ENCODE measurements at places on chromosomes 12 and 14. TPM values are rescaled to one million over a fixed set of nuclear protein-coding genes. Genes with fewer than 3 reads are reported as not detected.
A peak's percentile ranks its signal among the peaks of the same experiment; 100 is the strongest.

Gene PIANP
- total RNA-seq = 11.5 TPM

Gene AICDA
- 0.41 TPM for total RNA-seq

Gene DEGS2
- total RNA-seq = 26.6 TPM

Gene IL31
- total RNA-seq = not detected

Gene ATL1
- total RNA-seq = 15.9 TPM

Gene CTDSP2
- 115 TPM for total RNA-seq

Gene POTEM
- total RNA-seq = not detected

GRCh38 chr12:27199638-27200300 is 44.3 kb upstream of the STK38L start:
- DNase-seq = no peak

DNA sequence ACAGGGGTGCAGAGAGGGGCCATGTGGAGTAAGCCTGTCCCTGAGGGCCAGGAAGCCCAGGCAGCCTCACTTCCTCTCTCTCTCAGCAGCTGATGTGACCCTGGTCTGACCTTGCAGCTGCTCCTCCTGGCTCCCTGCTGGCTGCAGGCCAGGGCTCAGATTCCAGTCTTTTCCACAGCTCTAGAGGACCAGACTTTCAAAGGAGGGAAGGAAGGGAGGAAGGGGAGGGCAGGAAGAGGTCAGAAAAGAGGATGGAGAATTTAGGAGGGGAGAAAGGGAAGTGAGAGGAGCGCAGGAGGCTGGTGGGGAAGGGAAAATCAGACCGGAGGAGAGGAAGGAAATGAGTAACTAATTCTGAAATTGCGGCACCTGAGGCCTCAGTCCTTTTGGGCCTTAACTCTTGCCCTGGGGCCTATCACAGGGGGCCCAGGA is 40.9 kb upstream of the VASH1 start:
- peak; percentile 56 for DNase-seq

- no peak for DNase-seq
These were observed 28.1 kb downstream of the OR10P1 start for GRCh38 chr12:55664826-55665225.

DNA sequence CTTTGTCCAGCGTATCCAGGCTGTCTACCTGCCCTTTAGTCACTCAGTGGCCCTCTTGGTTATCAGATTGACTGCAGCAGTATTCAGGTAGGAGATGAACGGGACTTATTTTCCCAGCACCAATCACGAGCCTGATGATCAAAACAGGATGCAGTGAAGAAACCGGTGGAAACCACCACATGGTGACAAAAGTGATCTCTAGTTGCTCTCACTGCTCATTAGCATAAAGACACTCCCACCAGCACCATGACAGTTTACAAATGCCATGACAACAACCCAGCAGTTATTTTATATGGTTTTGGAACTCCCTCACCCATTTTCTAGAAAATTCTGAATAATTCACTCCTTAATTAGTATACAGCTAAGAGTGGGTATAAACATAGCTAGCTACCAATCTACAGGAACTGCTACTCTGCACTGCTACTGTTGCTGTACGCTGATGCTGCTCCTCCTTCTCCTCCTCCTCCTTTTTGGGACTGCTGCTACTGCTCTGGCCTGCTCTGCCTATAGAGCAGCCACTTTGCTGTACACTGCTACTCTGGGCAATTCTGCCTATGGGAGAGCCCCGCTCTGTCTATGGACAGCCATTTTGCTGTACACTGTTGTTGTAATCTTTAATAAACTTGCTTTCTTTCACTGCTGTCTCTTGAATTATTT is 142.5 kb upstream of the SSTR1 start:
- no peak for DNase-seq

DNA sequence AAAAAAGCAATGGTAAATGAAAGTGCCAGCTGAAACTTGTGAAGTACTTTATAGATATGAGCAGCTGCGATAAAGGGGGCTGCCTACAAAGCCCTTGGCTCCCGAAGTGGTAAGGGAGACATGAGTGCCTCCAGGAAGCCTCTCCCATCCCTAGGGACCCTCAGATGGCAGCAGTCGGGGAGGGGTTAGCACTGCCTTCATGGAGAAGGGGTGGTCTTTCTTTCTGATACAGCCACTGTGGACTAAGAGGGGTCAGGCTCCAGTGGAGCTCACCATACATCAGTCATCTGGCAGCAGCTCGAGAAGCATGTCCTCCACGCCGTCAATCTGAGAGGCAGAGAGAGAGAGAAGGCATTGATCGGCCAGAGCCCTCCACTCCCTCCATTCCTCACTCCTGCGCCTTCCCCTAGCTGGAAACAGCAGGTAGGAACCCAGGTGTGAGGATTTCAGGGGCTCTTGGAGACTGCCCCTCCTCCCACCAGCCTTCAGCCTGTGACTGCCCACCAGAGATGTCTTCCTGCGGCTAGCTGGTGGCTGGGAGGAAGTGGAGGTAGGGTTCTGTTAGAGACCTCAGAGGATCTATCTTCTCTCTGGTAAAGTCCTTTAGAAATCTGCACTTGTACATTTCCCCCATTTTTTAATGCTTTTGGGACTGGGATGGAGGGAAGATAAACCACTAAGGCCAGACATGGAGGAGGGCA is 2.3 kb downstream of the TCL1A start:
- no peak for DNase-seq

- no peak for DNase-seq
These were observed 49.2 kb upstream of the BCAT1 start for GRCh38 chr12:24997970-24998582.

GRCh38 chr14:30757082-30757481 is 117.3 kb upstream of the COCH start:
- DNase-seq = no peak

- no peak for DNase-seq
These were observed 60.8 kb upstream of the SLC38A4 start for GRCh38 chr12:46886541-46887041.

- no peak for DNase-seq
These were observed 121.3 kb upstream of the NUDT4 start for GRCh38 chr12:93256256-93256969.

DNA sequence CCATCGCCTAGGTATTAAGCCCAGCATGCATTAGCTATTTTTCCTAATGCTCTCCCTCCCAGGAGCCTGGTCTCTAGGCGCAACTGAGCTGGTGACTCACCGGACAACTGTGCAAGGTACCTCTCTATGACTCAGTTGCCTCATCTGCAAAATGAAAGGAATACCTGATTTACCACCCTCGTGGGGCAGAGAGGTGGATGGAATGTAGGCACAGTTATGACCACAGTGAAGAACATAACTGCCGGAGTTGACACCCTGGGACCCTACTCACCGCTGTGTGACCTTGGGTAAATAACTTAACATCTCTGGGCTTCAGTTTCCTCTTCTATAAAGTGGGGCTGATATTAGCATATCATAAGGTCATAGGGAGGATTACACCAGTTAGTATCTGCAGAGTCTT is 22.6 kb downstream of the BCL11B start:
- no peak for DNase-seq

DNA sequence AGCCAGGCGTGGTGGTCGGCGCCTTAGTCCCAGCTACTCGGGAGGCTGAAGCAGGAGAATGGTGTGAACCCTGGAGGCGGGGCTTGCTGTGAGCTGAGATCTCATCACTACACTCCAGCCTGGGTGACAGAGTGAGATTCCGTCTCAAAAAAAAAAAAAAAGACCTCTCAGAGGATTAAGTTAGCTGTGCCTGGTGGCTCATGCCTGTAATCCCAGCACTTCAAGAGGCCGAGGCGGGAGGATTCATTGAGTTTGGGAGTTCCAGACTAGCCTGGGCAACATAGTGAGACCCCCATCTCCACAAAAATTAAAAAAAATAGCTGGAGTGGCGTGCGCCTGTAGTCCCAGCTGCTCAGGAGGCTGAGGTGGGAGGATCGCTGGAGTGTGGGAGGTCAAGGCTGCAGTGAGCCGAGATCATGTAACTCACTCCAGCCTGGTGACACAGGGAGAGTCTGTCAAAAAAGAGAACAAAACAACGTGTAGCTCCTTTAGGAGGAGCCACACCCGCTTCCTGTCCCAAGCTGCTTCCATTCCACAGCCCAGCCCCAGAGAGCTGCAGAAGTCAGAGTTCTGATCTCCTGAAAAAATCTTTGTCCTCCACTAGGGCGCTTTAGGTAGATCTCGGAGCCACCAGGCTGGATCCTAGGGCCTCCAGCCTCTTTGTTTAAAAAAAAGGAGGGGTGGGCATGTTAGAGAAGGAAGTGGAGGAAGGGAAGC is 11.5 kb upstream of the ULK1 start:
- no peak for DNase-seq

- DNase-seq = no peak
These were observed 53.6 kb upstream of the BCL2L14 start for GRCh38 chr12:12017135-12017581.

- no peak for DNase-seq
These were observed 8.0 kb downstream of the AGAP2 start for GRCh38 chr12:57730336-57731067.

- no peak for DNase-seq
These were observed 334.0 kb upstream of the FLRT2 start for GRCh38 chr14:85195872-85196477.

GRCh38 chr12:84294246-84294645 is 618.4 kb downstream of the SLC6A15 start:
- DNase-seq = no peak

GRCh38 chr14:61130512-61131260 is 149.6 kb downstream of the SLC38A6 start:
- no peak for DNase-seq
